Left renal cortex interstitium (tissue), 4 donors: ENCODE measurements at places on chromosomes 2 and 18. TPM values are rescaled to one million over a fixed set of nuclear protein-coding genes. Genes with fewer than 3 reads are reported as not detected.

DNA sequence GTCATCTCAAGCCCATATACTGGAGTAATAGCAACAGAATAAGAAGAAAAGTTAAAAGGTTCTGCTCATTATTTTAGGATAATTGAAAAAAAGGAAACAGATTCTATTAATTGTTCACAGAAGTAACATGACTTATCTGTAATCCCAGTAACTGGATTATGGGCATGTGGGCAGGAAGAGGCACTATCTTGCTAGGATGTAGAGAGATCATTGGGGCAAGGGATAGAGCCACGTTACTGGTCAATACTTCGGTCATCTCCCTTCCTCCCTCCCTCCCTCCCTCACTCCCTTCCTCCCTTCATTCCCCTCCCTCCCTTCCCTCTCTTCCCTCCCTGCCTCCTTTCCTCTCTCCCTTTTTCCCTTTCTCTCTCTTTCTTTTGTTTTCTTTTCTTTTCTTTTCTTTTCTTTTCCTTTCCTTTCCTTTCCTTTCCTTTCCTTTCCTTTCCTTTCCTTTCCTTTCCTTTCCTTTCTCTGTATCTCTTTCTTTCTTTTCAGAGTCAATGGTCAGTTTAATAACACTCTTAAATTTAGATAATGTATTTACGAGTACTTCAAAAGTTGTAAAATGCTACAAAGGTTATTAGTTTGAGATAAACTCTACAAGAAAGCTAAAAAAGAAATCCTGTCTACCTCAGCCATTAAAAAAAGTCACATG is 82.8 kb downstream of the FHOD3 start:
- DNase-seq: no peak

The ECEL1 gene
- polyA plus RNA-seq: 18.5 TPM

The CHRNG gene
- 0.52 TPM for polyA plus RNA-seq

GRCh38 chr18:23814991-23815614 is 125.8 kb downstream of the LAMA3 start:
- DNase-seq: no peak

The CFC1 gene
- not detected for polyA plus RNA-seq

DNA sequence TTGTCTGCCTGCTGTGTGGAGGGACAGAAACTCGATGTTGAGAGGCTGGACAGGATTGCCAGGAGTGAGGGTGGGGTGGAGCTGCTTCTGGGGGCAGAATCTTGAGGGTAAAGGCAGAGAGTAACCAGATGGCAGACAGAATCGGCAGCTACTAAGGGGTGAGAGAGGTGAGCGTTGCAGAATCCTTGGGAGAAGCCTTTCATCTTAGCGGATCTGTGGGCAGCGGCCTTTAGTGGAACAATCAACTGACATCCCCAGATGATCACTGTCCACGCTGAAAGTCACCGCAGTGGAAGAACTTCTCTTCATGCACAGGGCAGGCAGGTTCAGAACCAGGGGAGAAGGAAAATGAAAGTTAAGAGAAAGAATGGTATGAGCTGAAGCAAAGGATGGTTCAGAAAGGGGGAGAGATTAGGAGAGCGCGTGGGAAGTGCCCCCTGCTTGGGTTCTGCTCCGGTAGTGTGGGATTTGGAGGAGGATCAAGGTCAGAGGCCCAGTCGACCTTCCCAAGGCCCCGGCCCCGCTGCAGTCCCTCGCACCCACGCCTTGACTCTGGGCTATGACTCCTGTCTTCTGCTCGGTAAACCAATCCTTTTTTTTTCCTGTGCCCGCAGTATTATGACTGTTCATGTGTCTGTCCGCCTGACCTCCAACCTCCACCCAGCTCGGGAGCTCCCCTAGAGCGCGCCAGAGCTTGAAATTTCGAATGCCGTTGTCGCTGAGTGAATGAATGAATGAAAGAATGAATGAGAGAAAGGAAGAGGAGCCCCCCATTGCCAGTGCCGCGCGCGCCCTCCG is 584 bp downstream of the BOLA3 start:
- DNase-seq: no peak

The HOXD10 gene
- 159 TPM for polyA plus RNA-seq

GRCh38 chr2:7119132-7119835 is 202.1 kb downstream of the RNF144A start:
- DNase-seq: no peak

DNA sequence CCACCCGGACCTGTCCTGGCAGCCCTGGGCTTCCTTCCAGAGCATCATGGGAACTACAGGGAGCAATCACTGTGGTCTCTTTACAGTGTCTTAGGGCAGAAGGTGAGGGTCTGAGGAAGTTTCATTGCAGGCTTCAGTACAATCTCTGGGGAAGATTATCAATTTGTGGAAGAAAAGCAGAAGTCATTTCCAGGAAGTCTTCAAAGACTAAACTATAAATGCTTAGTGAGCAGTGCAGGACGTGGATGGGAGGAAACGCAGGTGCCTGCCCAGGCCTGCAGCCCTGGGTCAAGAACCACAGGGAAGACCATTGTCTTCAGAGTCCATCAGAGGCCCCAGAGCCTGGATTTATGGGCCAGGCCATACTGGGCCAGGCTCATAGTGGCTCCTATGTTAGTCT is 54.3 kb downstream of the INO80C start:
- DNase-seq: no peak

DNA sequence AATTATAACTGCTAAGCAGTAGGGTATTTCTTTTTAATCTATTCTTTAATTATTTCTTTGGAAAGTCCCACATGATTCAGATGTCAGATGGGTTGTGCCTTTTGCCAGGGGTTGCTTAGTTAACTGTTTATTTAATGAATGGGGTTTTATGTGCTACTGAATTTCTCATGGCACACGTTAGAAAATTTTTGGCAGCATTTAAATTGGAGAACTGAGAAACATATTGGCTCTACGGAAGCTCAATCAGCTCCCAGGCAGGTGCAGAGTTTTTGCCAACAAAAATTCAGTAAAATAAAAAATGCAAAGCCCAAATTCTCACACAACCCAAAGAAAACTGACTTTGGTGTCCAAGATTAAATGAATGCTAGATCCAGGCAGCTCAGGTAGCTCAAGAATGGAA is 467.2 kb downstream of the NRXN1 start:
- DNase-seq: no peak

GRCh38 chr2:206798000-206798399 is 32.6 kb downstream of the FASTKD2 start:
- DNase-seq: no peak

The NETO1 gene
- 0.68 TPM for polyA plus RNA-seq

- DNase-seq: no peak
These were observed 33.9 kb upstream of the POMC start for GRCh38 chr2:25202275-25202674.

The ACMSD gene
- polyA plus RNA-seq: 30.0 TPM

The CABYR gene
- 6.7 TPM for polyA plus RNA-seq

- DNase-seq: no peak
These were observed 6.8 kb downstream of the FBLN7 start for GRCh38 chr2:112144966-112145365.

DNA sequence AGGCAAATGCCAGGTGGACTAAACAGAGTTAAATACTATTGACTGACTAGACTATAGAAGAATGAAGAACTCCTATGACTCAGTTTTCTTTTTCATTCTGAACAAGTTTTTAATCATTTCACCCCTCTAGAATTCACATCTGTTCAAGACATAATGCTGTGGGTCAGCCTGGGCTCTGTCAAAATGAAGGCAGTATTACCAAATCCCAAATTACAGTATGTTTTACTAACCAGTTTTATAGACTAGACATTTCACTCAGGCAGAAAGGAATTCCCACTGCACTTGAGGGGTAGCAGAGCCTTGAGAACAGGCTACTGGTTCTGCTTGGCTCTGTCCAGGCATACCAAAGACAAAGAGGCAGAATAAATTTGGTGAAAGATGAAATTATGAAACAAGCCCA is 511.7 kb downstream of the EPHA4 start:
- no peak for DNase-seq

The UGT1A10 gene
- polyA plus RNA-seq: not detected

GRCh38 chr18:47175898-47176575 is at the start of gene IER3IP1:
Gene IER3IP1, minus strand, starts transcription at chr18:47176364. Its CDS starts 87 bp downstream, at chr18:47176277.
- no peak for DNase-seq

The FAM98A gene
- polyA plus RNA-seq: 45.4 TPM

DNA sequence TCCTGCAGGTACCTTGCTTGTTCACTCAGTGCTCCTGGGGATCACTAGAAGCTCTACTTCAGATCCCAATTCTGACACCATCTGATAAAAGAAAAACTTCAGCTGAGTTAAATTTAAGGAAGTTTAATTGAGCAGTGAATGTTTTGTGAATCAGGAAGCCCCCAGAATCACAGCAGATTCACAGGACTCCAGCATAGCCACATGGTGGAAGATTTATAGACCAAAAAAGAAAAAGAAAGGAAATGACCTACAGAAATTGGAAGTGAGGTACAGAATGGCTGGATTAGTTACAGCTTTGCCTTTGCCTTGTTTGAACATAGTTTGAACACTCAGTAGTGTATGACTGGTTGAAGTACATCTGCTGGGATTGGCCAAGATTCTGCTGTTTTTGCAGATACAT is 182.7 kb upstream of the SCN7A start:
- DNase-seq: no peak

The FLACC1 gene
- polyA plus RNA-seq: 4.9 TPM

- no peak for DNase-seq
These were observed 61.4 kb downstream of the TGOLN2 start for GRCh38 chr2:85266146-85267041.

GRCh38 chr2:29129586-29130281 is 14.5 kb downstream of the CLIP4 start:
- DNase-seq: no peak

- DNase-seq: no peak
These were observed 253.6 kb downstream of the PRKCE start for GRCh38 chr2:45904946-45905631.

GRCh38 chr2:71339685-71340084 is 8.1 kb downstream of the ZNF638 start:
- DNase-seq: no peak

- DNase-seq: peak; percentile 83
These were observed 170.4 kb downstream of the SMAD7 start for GRCh38 chr18:48780201-48780912.

DNA sequence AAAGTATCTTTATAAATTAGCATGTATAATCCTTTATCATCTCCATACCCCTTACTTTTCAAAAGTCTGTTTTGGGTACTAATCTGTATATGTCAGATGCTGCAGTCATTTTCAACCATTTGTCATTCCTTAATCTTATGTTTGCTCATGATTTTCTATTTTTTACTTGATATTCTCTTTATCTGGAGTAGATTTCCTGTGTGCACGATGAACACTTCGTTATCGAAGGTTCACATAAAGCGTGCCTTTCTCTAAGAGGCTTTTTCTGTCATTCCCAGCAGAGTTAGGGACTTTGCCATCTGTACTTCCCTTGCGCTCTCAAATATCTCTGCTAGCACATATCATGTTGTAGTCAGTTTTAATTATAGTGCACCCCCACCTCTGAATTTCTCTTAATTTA is 123.2 kb downstream of the BIRC6 start:
- no peak for DNase-seq

DNA sequence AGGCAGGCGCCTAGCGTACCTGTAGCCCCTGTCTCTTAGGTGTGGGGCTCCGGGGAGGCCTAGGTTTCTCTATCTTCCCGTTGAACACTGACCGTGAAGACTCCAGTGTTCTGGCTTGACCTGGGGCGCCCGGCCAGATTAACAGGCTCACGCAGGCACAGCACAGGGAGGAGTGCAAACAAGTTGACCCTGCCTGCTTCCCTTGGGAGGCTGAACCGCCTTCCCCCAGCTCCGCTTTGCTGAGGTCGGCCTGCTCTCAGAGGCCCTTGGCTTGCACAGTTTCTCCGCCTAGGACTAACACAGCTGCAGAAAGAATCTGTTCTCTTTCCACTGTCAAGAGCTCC is 567 bp downstream of the PCYOX1 start:
- no peak for DNase-seq

- no peak for DNase-seq
These were observed 33.2 kb downstream of the TSN start for GRCh38 chr2:121788685-121789084.

The MDH1B gene
- 12.5 TPM for polyA plus RNA-seq

The RIT2 gene
- not detected for polyA plus RNA-seq

- no peak for DNase-seq
These were observed 429.2 kb downstream of the FIGN start for GRCh38 chr2:163306647-163307046.

DNA sequence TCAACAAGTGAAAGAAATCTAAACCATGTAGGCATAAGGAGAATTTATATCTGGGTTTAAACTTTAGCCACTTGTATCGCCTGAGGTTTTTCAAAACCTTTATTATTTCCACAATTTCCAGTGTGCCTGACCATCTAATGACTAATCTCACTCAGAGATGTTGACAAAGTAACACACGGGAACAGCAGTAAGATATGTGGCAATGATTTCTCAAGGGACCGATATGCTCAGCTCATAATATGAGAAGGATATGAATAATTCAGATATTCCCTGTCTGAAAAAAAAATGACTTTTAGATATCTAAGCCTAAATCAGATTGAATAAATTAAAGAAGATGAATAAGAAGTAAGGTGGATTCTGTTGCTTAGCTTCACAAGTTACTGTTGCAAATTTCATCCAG is 43.5 kb downstream of the TMEM163 start:
- DNase-seq: no peak

The HOXD13 gene
- polyA plus RNA-seq: 0.24 TPM

GRCh38 chr2:191965733-191966132 is 118.8 kb upstream of the CAVIN2 start:
- DNase-seq: no peak

The PNPT1 gene
- 25.7 TPM for polyA plus RNA-seq
